ENCODE measurements at places on chromosomes 2 and 18.
A peak's percentile ranks its signal among the peaks of the same experiment; 100 is the strongest.

DNA sequence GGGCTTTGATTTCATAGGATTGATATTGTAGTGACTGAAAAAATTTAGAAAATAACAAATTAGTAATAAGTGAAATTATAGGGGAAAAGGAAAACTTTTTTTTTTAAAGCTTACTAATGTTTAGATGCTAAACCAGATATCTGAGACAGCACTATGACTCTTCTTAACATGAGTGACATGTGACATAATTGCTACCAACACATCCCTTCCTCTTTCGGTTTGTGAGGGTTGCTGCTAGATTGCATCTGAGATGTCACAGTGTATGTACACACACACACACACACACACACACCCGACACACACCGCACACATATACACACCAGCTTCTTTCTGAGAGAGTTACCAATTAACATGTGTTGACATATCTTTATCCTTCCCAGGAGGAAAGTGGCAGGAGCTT is 18.0 kb downstream of the RAPGEF4 start:
- no peak for DNase-seq

DNA sequence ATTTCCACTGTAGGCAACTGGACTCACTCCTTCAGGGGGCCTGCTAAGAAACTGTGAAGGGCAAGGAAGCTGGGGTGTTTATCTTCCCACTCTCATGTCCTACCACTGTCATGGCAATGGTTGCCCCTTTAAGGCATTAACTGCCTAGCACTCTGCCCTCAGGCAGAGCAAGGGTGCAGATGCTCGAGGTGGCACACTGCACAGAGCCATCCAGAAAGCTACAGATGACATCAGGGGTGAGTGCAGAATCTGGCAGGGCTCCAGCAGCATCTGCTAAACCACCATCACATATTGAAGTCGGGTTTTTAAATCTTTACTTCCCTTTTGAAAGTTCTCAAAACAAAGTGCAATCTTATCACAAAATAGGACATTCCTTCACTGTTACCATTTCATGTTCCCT is 75.4 kb downstream of the RAPGEF4 start:
- DNase-seq, result no peak

DNA sequence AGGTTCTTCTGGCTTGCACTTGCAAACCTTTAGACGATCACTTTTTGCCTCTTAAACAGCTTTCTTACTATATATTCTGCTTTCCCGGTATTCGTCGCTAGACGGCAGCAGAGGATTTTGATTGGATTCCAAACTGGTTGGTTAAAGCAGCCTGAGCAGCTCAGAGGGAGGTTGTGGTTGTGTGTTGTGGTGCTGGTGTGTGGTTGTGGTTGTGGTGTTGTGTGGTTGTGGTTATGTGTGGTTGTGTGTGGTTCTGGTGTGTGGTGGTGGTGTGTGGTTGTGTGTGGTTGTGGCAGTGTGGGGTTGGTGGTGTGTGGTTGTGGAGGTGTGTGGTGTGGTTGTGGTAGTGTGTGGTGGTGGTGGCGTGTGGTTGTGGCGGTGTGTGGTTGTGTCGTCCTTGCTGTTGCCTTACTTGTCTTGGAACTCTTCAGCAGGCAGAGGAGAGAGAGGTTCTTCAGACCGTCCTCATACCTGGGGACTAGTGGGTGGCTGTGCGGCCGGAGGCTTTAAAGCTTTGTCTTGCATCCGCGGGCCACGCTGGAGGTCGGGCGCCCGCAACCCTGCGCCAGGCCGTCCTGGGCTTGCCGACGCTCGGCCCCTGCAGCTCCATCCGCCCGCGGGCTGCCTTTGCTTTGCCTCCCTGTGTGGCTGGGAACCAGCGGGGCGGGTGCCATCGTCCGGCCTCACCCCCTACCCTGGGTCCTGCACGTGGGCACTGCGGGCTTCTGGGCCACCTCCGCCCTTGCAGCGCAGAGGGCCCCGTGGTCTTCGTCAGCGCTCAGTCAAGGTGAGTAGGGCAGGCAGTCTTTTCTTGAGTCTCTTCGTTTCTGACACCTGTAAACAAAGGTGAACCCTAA is 190.8 kb downstream of the ARHGAP28 start:
- DNase-seq, result peak; percentile 72

DNA sequence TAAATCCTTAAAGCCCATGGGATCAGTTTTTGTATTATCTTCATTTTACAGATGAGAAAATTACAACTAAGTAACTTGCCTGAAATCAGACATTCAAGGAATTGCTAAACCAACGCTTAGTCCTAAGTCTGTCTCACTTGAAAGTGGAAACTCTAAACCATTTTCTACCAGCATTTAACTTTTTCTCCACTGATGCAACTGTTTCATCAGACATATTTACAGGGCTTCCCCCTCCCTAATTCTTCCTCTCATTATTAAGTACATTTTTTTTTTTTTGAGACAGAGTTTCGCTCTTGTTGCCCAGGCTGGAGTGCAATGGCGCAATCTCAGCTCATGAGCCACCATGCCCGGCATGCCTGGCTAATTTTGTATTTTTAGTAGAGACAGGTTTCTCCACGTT is 88.6 kb downstream of the ACVR1C start:
- DNase-seq, result no peak

- DNase-seq, result no peak
Observed at GRCh38 chr2:31324016-31324633, 90.2 kb downstream of the EHD3 start.

DNA sequence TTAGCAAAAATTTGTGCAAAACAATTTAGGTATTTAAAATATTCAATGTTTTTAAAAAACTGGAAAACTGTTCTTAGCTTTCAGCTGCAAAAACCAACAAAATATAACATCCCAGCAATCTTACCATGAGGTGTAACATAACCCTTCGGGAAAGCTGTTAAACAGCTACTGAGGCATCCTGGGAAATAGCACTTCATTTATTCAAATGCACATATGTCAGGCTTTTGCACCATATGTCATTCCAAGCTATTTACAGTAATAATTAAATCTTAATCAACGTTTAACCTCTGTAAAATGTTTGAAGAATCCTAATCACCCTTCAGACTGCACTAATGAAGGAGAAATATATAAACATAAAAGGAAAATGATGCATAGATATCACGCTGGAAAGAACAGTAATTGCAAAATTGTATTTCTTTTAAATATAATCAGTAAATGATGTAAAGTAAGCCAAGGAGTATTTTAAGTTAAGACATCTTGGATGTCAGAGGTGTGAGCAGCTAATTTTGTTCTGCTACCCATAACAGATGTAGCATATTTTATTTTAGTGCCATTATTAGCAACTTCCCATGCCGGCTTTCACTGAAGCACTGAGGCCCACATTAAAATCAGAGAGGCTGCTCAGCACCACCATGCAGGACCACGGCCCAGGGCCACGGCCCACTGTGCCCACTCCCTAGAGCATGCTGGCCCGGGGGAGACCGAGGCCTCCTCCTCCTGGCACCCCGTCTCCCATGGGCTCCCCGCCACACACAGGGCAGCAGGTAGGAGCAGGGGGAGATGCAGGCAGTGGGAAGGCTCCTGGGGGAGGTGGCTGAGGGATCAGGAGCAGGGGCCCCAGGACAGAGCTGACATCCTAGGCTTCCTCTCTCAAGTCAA is 30.9 kb downstream of the EMX1 start:
- no peak for DNase-seq

GRCh38 chr2:154692927-154693326 is 5.6 kb upstream of the KCNJ3 start:
- no peak for DNase-seq

- no peak for DNase-seq
Observed at GRCh38 chr2:148719941-148720436, 75.4 kb downstream of the EPC2 start.

DNA sequence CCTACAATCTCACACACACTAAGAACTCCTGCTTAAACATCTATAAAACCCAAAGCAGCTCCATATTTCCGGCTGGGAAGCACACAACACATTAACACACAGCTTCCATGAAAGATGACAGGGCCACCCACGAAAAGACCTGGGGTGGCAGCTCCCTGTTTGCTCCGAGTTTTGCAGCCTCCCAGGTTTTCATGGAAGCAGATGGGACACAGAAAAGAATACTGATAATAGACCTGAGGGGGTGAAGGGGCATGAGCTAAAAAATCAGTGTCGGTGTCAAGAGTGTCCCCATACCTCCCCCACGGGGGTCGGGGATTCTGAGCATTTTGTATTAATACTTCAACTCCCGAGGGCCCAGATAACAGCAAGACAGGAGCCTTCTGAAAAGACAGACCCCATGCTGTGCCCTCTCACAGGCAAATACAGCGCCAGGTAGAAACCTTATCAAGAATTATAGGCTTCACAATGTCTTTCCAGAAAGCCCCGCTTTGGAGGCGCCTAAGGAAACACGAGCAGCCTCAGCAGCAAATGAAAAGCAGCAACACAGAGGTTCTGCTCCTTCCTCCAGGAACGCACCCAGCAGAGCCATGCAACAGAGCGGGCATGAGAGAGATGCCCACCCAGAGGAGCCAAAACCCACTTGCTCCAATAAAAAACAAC is 50.5 kb downstream of the ZNF516 start:
- DNase-seq, result no peak

GRCh38 chr2:39947294-39948015 is 168.4 kb upstream of the THUMPD2 start:
- no peak for DNase-seq

GRCh38 chr2:226030369-226030768 is 630.9 kb downstream of the NYAP2 start:
- no peak for DNase-seq

All from ecto neural progenitor cell (in vitro differentiated cells).